ENCODE measurements at places on chromosomes 12 and 14.

DNA sequence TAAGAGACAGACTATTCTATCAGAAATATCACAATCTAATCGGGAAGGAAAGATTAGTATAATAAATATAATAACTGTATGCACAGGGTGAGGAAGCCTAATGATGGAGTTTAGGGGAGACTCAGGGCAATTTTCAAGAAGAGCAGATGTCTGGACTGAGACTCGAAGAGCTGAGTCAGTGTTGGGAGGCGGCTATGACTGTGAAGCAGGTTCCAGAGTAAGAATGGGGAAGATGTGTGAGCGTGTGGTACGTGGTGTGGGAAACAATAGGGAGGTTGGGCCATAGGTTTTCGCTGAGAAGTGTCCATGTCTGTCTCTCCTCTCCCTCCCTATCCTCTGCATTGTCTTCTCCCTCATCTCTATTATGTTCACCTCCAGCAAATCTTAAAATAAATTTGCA is 85.6 kb downstream of the LMO3 start:
- no peak for DNase-seq

DNA sequence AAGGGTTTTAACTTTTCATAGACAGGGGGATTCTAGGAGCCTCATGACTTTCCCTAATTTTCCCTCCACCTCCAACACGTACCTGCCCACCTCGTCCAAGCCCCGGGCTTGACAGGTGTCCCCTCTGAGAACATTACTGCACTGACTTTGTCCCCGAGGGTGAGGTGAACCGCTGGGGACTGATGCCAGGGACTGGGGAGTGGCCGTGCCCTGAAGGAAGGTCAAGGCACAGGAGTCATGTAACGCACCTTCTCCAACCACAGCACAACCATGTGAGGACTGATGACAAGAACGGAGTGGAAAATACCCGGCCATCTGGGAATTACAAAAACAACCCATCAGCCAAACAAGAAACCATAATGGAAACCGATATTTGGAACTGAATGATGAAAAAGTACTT is 214.7 kb upstream of the C14orf180 start:
- DNase-seq: no peak

DNA sequence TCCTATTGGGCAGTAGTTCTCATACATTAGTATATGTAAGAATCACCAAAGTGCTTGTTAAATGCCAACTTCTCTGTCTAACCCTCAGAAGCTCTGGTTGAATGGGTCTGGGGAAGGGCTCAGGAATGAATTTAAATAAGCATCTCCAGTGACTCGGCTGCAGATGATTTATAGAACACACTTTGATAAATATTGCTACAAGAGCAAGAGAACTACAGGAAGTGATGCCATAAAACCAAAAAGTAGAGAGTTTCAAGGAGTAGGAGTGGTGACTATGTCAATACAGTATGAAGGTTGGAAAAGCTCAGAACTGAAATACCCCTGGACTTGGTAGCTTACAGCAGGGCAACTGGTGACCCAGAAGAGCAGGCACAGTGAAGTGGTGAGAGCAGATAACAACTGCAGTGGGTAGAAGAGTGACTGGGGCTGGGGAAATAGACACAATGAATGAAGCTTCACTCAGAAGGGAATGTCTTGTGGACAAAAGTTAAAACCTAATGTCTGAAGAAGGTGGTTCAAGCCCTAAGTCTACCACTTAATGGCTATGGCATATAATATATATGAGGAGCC is 8.0 kb upstream of the PLEKHA5 start:
- DNase-seq: no peak

DNA sequence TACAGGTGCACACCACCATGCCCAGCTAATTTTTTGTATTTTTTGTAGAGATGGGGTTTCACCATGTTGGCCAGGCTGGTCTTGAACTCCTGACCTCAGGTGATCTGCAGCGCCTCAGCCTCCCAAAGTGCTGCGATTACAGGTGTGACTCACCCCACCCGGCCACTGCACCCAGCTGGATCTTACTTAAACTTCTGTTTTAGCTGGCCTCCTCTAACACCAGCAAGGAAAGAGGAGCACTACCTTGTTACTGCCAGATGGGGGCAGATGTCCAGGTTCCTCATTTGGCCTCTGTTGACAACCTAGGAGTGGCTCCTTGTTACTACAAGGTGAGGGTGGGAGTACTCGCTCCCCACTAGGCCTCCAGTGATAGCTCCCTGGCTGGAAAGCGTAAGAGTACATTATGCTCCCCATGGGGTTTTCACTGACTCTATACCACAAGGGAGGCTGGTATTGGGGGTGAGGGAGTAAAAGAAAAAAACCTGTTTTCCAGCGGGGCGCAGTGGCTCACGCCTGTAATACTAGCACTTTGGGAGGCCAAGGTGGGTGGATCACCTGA is 13.2 kb upstream of the ARF6 start:
- DNase-seq: peak; percentile 79

DNA sequence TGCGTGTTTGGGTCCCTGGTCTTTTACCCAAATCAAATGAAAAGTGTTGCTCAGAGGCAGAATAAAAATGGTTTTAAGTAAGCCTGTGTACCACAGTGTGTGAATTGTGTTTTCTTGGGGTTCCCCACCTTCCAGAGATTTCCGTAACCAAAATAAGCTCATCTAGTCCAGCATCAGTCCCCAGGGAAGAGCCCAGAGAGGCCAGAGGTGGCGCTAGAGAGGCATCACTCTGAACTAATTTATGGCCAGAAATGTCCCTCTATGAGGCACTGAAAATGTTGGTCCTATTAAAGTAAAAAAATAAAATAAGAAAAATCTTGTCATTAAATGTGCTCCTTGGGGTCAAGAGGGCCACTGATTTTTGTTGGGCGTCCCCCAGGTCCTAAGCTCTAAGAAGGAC is 24.9 kb upstream of the PRKAB1 start:
- no peak for DNase-seq

- no peak for DNase-seq
These were observed 164.2 kb downstream of the CHST11 start for GRCh38 chr12:104620837-104621531.

DNA sequence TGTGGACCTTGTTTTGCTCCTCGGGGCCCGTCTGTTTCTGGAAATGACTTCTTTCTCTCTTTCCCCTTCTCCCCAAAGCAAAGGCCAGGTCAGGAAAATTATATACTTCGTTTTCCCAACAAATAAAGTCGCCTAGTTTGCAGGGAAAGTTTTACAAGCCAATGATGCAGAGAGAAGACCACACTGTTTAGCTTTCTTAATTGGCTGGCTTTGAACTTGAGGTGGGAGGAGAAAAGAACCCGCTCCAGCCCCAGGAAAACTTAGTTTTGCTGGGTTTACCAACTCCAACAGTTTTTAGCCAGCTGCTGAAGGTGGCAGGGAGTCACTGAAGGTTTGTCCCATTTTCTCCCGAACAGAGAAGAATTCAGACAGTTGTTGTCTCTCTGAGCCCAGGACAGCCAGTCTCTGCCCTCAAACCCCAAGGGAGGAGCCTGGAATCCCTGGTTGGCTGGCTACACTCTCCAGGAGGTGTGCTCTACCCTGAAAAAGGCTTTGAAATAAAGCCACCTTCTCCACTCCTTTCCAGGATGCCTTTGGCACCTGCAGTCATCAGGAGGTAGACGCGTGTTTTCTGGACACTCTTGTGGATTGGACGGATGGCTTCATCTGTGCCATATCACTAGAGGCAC is 24.8 kb downstream of the BCL11B start:
- DNase-seq: no peak

GRCh38 chr12:12224240-12224940 is 42.5 kb downstream of the LRP6 start:
- DNase-seq: no peak

- DNase-seq: no peak
These were observed 349.1 kb downstream of the DPF3 start for GRCh38 chr14:72544615-72545387.

- no peak for DNase-seq
These were observed 1.2 kb downstream of the ESRRB start for GRCh38 chr14:76376878-76377734.

DNA sequence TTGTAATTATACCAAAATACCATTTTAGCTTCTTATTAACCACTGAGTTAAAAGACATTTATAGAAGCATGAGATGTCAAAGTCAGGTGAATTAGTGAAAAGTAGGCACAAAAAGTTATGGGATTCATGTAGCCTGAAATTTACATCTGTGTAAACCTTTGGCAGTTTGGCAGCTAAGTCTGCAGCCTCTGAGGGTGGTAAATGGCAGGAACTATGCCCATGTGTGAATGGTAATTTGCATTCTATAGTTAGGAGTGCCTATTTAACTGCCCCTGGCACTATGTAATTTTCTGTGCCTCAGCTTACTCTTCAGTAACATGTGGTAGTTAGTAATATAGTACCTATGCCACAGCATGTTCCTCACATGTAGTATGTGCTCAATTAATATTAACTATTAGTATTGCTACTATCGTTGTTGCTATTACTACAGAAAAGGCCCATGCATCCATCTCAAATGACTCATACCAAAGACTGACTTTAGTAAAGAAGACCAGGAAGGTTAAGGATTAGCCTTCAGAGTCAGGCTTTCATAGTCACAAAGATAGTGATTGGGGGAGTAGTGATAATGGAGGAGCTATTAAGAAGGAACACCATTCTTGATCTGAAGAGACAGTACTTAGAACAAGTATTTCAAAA is 258.7 kb upstream of the BTG1 start:
- DNase-seq: no peak

DNA sequence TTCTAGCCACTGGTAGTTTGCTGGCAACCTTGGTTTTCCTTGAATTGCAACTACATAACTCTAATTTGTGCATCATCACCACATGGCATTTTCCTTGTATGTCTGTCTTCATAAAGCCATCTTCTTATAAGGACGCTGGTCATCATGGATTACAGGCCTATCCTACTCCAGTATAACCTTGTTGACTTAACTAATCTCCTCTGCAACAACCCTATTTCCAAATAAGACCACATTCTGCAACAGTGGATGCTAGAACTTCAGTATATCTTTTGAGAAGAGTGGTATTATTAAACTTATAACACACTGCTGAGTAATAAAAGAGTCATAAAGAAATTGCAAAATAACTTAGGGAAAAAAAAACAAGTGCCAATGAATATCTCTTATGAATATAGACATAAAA is 511.8 kb upstream of the FOXG1 start:
- no peak for DNase-seq

DNA sequence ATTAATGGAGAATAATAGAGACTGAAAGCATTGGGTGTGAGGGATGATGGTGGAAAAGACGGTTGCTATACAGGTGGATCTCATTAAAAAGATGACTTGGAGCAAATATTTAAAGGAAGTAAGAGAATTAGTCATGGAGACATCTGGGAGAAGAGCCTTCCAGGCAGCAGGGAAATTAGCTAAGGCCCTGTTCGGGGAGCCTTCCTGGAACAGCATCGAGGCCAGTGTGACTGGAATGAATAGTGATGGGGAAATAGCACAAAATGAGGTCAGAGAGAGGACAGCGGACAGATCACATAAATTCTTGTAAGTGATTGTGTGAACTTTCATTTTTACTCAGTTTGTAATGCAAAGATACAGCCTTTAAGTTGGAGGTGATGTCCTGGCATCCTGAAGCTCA is 842.3 kb downstream of the SLC6A15 start:
- no peak for DNase-seq

- no peak for DNase-seq
These were observed 48.9 kb downstream of the SINHCAF start for GRCh38 chr12:31277081-31277480.

DNA sequence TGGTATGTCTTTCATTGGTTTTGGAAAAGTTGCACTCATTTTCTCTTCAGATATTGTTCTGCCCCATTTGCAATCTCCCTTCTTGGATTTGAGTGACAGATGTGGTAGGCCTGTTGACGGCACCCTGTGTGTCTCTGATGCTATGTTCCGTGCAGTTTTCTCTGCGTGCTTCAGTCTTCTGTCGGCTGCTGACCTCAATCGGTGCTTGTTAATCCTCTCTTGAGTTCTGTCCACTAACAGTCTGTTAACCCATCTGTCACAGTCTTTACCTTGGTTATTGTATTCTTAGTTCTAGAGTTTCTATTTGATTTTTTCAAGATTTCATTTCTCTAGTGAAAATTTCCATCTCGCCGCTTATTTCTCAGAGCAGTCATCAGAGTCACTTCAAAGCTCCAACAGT is 20.7 kb upstream of the PLD4 start:
- DNase-seq: no peak

DNA sequence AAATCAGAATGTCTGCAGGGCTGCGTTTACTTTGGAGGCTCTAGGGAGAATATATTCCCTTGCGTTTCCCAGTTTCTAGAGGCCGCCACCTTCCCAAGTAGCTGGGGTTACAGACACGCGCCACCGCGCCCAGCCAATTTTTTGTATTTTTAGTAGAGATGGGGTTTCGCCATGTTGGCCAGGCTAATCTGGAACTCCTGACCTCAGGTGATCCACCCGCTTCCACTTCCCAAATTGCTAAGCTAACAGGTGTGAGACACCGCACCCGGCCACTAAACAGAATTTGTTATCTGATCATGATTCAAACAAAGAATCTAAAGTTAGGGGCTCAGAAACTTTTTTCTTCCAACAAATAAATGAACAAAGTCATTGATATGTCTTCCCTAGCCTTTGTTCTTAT is 114.6 kb downstream of the PPHLN1 start:
- no peak for DNase-seq

DNA sequence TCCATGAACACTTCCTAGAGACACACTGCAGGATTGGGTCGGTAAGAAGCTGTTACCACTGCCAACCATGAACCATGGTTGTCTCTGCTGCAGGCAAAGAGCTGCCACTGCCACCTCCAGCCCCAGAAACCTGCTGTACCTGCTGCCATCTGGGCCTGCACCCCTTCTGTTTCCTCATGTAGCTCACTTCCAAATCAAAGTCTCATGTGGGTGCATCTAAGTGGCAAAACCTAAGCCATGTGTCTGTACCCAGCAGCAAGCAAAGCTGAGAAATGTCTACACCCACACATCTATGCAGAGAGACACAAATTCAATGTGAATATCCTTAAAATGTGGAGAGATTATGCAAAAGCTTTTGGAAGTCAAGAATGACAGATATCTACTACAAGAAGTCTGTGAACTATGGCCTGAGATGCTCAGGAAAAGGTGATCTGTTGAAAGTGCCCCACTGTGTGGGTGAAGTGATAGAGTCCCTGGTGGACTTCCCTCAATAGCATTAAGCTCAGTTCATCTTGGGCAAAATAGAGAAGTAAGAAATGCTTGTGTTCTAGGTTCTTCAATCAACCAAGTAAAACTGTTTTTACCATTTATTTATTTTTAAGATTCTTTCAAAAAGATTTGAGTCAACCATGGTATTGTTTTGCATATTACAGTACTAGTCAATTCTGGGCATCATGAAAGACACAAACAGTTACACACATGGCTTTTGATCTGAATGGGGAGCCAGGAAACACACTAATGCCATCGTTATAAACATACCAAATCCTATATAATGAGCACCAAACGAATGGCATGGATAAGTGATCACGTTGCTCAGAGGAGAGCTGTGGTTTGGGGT is 64.4 kb downstream of the FOS start:
- DNase-seq: no peak

GRCh38 chr12:2332947-2333346 is 280.2 kb downstream of the CACNA1C start:
- DNase-seq: no peak

GRCh38 chr12:113049976-113050742 is 6.4 kb upstream of the DTX1 start:
- no peak for DNase-seq
